ENCODE measurements at places on chromosomes 3 and 15.

DNA sequence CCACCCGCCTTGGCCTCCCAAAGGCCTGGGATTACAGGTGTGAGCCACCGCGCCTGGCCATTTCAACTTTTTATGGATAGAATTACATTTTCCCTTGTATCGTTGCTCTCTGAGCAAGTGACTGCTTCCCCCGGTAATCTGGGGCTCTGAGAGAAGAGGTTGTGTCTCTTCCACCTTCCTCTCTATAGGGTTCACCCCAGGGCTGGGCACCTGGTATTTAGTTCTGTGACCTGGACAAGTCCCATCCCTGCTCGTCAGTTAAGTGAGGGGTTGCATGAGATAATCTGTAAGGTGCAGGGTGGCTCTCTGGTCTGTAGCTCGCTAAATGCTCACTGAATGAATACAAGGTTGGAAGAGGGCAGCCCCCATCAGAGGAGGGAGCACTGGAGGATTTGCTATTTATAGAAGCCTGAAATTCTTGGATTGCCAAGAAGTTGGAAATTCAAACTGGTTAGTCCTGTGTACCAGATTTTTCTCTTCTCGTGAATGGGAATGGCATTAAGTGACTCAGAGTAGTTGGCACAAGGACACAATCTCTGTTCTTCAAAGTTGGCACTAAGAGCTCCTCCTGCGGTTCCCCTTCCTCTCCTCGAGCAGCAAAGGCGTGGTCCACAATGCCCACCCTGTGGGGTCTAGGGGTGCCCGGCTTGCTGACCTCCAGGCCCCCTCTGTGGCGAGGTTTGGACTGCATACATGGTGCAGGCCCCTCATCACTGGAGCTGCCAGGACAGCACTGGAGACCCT lies 68.1 kb upstream of the DLG1 start:
- DNase-seq = peak; percentile 22

- no peak for DNase-seq
Observed at GRCh38 chr3:126132751-126133511, 47.5 kb downstream of the ALDH1L1 start.

GRCh38 chr3:134922101-134922500 lies 127.0 kb downstream of the EPHB1 start:
- no peak for DNase-seq

- no peak for DNase-seq
Observed at GRCh38 chr3:25171118-25171807, 256.8 kb upstream of the RARB start.

- no peak for DNase-seq
Observed at GRCh38 chr3:125061646-125062045, 5.8 kb upstream of the HEG1 start.

- peak; percentile 36 for DNase-seq
Observed at GRCh38 chr15:34583399-34584329, at the start of gene GOLGA8B. GOLGA8B (minus strand) TSS chr15:34583651; CDS start chr15:34535912, 47,739 bp downstream.

DNA sequence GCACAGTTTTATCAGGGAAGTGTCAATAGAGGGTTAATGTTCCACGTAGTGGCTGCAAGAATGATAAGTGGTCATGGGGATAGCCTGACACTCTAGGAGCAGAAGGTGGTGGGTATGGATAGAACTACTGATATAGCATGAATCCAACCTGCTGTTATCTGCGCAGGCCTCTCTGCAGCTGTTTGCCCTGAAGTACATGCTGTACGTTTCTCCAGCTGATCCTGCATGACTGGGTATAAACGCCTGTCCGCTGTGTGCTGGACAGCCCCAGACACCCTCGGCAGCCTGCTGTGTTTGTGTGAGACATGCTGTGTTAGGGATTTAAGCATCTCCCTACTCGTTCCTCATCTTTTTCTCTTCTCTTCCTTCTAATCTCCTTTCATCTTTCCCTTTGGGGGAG lies 87.1 kb downstream of the LPP start:
- DNase-seq = no peak

- no peak for DNase-seq
Observed at GRCh38 chr3:6321999-6322398, 538.9 kb upstream of the GRM7 start.

DNA sequence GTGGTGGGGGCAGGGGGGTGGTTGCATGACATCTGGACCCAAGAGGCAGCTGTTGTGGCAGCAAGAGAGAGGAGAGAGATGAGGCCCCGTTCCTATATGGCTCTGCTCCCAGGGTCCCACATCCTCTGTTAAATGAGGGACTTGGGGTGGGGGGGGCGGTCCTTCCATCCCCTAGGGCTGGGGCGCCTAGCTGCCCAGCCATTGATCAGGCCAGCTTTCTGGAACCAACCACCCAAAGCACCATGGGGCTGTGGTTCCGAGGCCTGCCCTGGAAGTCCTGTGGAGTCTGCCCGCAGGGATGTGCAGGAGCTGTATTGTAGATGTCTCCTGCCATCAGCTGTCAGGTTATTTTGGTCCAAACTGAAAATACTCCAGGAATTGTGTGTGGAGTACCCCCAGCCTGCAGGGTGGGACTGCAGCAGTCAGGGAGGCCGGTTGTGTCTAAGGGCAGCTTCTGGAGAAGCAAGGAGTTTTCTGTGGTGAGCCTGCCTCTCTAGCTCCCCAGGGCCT lies 5.2 kb downstream of the FURIN start:
- DNase-seq = no peak

DNA sequence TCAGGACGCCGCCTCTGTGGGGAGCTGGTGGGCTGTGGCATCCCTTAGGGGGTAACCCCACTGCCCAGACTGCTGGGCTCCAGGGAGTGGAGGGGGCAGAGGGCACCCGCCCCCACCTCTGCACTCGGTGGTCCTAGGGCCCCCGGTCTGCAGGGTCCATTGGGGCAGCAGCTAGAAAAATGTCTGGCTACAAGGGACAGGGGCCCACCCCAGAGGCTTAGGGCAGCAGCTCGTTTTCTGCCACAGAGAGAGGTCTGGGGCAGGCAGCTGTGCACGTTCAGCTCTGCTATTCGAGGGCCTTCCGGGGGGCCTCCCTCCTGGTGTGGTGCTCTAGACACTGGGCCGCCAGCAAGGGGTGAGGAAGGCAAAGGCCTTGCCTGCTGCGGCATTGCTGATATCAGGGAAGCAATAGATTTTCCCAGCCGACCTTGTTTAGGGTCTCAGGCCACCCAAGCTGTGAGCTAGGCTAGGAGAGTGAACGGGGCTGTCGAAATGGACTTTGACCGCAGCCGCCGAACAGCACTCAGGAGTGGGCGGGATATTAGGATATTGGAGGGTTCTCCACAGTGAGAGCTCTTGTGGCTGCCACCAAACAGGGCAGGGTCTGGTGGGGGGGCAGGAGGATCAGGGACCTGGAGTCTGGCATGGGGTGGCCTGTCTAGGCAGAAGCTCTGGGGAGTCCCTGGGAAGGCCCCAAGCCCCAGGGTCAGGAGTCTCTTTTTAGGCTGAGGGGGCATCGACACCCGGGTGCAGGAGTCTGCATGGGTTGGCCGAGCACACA lies 61.4 kb upstream of the KLF13 start:
- no peak for DNase-seq

DNA sequence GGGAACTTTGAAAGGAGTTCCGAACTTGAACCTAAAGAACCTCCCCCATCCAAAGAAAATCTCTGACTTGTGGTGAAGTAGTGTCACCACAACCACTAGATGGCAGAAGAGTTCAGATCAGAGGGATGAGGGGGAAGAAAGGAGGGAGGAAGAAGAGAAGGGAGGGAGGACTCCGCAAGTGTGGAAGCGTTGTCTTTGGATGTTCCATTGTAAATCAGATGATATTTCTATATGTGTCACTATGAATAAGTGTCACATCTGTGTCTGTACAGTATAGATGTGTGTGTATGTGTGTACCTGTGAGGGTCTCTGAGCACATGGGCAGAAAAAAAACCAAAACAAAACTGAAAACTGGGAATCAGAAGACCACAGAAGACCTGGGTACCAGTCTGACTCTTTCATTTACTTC lies 16.9 kb downstream of the SLC24A1 start:
- DNase-seq = peak; percentile 66

- DNase-seq = no peak
Observed at GRCh38 chr3:47225310-47225906, 57.2 kb downstream of the KIF9 start.

- DNase-seq = no peak
Observed at GRCh38 chr15:78420220-78420619, 17.8 kb upstream of the IREB2 start.

DNA sequence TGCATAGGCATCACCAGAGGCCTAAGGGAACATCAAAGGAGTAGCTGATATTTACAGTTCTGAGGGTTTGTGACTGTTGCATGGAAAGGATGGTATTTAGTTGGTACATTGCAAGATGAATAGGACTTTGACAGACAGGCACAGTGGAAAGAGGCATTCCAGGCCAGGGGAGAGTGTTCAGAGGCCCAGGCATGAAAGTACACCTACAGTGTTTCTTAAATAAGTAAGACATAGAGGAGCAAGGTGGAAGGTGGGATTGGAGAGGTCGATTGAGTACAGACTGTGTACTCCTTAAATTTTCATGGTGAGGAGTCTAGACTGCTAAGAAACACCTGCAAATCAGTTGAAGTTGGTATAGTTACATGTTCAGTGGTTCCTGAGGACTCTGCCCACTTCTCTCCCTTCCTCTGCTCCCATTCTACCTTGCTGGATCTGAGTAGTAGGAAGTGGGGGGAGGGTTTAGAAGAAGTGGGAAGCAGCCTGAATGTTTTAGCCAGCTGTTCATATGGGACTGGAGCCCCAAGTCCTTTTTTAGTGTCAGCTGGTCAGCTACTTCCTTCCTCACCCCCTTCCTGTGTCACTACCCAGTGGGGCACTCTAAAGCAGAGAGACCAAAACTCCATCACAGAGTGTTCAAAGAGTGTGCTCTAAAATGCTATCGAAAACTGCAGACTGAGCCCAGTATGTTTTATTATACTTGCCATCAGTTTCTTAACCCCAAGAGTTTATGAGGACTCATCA lies 14.0 kb downstream of the KLHL18 start:
- DNase-seq = no peak

DNA sequence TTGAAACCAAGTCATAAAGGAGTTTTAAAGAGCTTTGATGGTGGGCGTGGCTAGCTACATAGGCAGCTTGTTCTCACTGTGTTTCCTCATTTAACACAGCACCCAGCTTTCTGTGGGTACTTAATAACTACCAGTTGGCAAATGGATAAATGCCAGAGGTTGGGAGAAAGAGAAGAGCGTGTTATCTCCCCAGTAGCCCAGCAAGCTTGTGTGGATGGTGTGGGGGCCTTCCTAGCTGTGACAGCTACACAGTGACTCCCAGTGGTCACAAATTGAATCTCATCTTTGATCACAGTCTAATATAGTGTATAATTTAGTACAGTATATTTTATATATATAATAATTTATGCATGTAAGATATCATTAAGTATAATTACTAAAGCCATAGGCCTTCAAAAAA lies 984.1 kb downstream of the EPHA3 start:
- DNase-seq = peak; percentile 1

GRCh38 chr3:160044121-160044520 lies 55.5 kb downstream of the IL12A start:
- DNase-seq = no peak

DNA sequence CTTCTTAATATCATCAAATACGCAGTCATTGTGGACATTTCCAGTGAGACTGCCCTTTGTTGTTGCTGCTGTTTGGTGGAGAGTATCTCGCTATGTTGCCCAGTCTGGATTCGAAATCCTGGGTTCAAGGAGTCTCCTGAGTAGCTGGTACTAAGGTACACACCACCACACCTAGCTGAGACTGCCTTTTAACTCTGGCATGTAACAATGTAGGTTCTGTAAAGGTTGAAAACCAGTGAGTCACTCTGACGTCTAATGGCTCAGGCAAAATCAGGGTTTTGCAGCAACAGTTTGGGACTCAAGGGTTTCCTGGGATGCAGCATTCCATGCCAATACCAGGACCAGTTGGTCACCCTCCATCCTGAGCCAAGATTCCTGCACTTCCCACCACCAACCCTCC lies 52.2 kb downstream of the AQP9 start:
- DNase-seq = peak; percentile 68

DNA sequence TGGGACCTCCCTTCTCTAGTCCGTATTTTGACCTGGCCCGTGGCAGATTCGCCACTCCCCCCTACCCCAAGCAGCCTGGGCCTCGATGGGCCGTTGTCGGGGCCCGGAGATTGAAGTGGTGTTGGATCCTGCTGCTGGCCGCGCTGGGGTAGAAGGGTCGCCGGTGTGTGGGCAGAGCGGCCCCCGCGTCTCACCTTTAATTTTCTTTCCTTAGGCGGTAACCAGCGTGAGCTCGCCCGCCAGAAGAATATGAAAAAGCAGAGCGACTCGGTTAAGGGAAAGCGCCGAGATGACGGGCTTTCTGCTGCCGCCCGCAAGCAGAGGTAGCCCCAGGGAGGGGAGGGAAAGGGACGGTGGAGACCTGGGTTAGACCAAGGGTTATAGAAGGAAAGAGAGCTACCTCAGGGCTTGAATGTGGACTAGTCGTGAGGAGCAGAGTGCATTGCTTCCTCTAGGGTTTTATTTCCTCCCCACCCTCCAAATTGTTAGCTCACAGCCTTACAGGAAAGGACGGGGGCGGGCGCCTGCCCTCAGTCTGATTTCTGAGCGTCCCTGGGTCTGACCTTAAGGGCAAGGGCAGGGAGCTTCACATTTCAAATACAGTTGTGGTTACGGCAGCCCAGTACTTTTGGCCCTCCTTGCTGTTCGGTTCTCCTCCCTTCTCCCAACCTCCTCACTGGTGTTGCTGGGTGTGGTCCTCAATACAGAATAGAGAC lies 799 bp downstream of the SERF2 start:
- DNase-seq = no peak

DNA sequence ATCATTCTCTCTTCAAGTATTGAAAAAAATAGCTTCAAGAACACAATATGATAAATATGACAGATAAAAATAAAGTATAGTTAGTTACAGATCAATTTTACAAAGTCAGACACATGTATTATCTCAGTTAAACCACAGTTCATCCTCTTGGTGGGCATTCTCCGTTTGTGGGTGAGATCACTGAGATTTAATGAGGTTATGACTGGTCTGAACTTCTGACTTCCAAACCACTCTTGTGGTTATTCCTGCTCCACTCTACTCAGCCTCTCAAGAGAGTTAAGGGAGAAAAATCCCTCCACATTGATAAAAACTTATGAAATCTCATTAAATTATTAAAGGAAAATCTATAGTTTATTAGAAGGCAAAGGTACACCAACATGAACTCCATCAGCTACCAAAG lies 229.9 kb upstream of the LRTM1 start:
- DNase-seq = no peak

GRCh38 chr3:59919586-59919985 lies 869.8 kb upstream of the CFAP20DC start:
- DNase-seq = no peak

- DNase-seq = no peak
Observed at GRCh38 chr15:96972201-96972600, 641.7 kb downstream of the NR2F2 start.

GRCh38 chr15:68045289-68046265 lies 8.5 kb upstream of the PIAS1 start:
- DNase-seq = no peak

DNA sequence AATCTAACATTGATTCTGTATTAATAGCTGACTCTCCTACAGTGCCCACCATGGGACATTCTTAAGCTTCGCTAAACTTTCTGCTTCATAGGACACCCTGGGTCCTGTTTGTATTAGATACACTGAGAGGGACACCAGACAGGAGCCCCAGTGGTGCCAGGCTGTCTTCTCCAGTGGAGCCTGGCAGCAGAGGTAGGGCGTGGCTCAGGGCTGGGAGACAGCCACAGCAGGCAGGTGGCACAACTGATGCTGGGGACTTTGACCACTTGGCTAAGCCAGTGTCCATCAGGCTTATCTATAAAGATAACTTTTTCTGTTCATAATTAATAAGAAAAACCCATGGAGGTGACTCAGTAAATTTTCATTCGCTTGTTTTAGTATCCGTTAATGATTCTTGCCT lies 21.8 kb downstream of the NIPA1 start:
- DNase-seq = no peak

GRCh38 chr3:55540579-55540978 lies 53.5 kb upstream of the WNT5A start:
- DNase-seq = no peak

- DNase-seq = peak; percentile 57
Observed at GRCh38 chr15:39896846-39897245, 23.2 kb downstream of the GPR176 start.
